K562 (cell line): ENCODE measurements at places on chromosomes 3 and 15.

GRCh38 chr3:102200126-102200525, 234.7 kb upstream of the ZPLD1 start:
- DNase-seq, result no peak

DNA sequence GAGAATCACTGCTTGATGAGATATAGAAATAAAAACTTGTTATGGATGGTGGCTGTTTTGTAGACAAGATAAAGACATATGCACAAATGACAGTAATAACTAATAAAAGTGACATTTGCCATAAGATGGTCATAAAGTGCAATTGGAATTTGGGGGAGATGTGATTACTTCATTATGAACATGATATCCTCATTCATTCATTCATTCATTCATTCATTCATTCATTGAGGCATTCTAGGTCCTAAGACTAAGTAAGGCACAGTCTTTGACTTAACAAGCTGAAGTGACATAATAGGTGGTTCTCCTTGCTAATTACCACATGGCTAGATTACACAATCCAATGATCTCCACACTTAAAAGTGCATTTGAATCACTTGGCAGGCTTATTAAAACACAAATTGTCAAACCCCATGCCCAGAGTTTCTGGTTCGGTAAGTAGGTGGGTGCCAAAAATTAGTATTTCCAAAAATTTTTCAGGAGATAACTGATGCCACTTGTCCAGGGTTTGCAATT, 18.9 kb downstream of the RAP2B start:
- DNase-seq, result no peak

GRCh38 chr15:55320238-55320550, 1.2 kb downstream of the PIGB start:
- DNase-seq, result no peak

GRCh38 chr3:139836698-139837464, 98.1 kb upstream of the CLSTN2 start:
- DNase-seq, result no peak

GRCh38 chr15:69114331-69114928, 46.0 kb upstream of the GLCE start:
- no peak for DNase-seq

DNA sequence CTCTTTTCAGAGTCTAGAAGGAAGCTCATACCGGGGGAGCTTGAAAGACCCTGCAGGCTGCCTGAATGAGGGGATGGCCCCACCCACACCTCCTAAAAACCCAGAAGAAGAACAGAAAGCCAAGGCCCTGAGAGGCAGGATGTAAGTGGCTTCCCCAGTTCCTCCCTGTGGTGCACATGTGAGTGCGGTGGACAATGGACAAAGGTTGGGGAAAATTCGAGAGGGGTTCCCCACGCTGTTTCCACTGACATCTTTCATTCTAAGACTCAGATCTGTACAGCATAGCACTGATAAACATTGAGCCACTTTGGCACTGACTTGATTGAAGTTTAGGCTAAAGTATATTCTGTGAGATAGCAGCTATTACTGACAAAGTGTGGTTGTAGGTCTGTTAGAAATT, 79.5 kb upstream of the UMPS start:
- DNase-seq, result no peak

GRCh38 chr15:101242160-101242998, 9.5 kb downstream of the CHSY1 start:
- DNase-seq, result no peak

- peak; percentile 73 for DNase-seq
These were observed 878 bp downstream of the DYNC1LI1 start for GRCh38 chr3:32569540-32570420.

GRCh38 chr15:67564021-67564967, 21.8 kb downstream of the MAP2K5 start:
- DNase-seq, result no peak

- no peak for DNase-seq
These were observed 1.3 kb upstream of the CBLB start for GRCh38 chr3:105869861-105870755.

- DNase-seq, result no peak
These were observed 38.4 kb downstream of the NDUFB4 start for GRCh38 chr3:120634539-120634938.

DNA sequence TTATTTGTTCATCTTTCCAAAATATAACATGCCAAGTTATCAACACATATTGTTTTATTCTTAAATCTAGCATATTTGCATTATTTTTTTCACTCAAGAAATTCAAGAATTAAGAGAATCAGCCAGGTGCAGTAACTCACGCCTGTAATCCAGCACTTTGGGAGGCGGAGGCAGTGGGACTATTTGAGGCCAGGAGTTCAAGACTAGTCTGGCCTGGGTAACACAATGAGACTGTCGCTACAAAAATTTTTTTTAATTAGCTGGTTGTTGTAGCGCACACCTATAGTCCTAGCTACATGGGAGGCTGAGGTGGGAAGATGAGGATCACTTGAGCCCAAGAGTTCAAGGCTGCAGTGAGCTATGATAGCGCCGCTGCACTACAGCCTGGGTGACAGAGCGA, 10.5 kb downstream of the DCUN1D1 start:
- no peak for DNase-seq

GRCh38 chr15:34353627-34354026, 10.5 kb downstream of the NUTM1 start:
- DNase-seq, result no peak

- no peak for DNase-seq
These were observed 33.6 kb upstream of the SEC22A start for GRCh38 chr3:123168122-123168521.

DNA sequence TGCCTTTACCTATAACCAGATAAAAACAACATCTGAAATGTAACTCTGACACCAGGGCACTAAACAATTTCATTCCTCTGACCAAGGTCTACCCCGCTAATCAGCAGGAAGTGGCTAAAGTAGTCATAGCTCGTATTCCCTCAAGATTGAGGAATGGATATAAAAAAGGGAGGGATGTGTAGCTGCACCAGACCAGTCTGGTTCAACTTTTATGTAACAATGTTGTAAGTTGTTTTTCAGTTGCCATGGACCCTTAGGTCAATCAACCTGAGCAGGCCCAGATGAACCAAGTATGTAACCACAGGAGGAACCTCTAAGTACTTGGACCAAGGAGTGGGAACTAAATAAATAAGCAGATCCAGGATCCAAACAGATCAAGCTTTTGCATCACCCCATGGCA, 28.4 kb upstream of the IFT57 start:
- no peak for DNase-seq

- no peak for DNase-seq
These were observed 22.2 kb upstream of the IGDCC3 start for GRCh38 chr15:65399997-65400396.

GRCh38 chr3:68089572-68090011, 435.2 kb upstream of the SUCLG2 start:
- DNase-seq, result no peak

DNA sequence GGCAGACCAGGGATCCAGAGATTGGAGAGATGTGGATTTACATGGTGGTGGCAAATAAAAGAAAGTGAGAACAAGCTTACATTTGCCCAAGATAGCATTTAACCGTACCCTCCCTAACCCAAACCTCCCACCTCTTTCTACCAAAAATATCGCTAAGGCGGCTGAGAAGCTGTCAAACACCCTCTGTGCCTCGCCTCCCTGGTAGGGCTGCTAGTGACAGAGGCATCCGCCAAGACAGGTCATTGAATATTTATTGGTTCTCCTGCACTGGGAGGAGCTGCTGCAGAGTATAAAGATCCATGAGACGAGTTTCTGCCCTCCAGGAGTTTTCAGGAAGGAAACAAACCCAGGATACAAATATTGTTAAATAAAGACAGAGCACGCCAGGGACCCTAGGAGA, 107.3 kb upstream of the TMC3 start:
- DNase-seq, result no peak

GRCh38 chr3:24154013-24154695, 209.1 kb downstream of the NR1D2 start:
- DNase-seq, result no peak

DNA sequence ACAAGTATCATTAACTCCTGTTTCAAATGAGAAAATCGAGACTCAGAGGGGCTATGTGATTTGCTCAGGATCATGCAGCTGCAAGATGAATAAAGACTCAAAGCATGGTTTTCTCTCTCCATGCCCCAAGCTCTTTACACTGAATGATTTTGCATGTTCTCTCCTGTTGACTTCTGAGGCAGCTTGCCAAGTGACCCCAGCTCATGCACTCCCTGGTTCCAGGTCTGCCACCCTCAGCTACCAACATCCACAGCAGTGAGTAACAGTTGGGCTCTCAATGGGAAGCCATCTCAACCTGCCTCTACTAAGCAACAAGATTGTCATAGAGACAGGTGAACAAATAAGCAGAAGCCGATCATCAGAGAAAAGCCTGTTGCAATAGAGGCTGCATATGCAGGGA, 116.9 kb upstream of the GADL1 start:
- no peak for DNase-seq
